Transverse colon (tissue), 4 donors: ENCODE measurements at places on chromosomes 6 and 20.

DNA sequence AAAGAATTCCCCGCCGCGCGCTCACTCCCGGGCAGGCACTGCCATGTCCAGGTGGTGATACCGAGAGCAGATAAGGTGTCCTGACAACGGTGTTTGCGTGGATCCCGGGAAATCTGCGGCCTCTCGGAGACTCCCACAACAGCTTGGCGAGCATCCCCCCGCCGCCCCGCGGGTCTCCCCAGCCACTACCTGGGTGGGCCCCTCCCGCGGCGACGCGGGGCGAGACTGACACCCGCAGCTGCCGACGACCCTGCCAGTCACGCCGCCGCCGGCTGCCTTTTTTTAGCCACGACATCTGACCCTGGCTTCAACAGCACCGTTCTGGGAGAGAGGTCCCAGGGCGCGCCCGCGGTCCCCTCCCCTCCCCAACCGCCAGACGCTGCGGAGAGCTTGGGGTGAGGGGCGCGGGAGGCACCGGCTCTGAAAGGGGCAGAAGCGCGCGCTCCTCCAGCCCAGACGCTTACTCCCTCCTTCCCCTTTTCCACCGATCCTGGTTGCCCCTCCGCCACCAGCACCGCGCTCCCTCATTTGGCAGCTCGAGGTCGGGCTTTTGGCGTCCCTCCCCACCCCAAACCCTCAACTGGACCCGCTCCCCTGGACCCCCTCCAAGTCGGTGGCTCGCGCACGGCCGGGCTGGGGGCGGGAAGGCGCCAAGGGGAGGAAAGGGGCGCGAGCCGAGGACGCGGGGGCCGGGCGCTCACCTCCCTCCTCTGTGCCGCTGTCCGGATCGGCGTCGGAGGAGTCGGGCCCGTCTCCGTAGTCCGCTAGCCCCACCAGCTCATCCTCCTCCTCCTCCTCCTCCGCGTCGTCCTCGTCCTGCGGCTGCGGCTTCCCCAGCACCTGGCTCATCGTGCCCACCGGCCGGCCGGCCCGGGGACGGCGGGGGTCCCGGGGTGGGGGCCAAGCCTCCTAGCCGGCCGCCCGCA lies 665 bp downstream of the RRAGD start:
- peak; percentile 33 for DNase-seq

DNA sequence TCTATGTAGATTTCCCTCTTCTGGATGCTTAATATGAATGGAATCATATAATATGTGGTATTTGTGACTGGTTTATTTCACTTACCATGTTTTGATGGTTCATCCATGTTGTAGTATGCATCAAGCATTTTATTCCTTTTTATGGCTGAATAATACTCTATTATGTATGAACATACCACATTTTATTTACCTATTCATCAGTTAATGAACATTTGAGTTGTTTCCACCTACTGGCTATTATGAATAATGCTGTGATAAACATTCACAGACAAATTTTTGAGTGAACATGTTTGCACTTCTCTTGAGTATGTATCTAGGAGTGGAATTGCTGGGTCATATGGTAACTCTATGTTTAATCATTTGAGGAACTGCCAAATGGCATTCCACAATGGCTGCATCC lies 14.9 kb upstream of the ZNF451 start:
- no peak for DNase-seq

GRCh38 chr6:43943781-43944250 lies 173.8 kb downstream of the VEGFA start:
- DNase-seq, result no peak

GRCh38 chr6:41687501-41688175 lies 47.8 kb downstream of the TFEB start:
- peak; percentile 76 for DNase-seq

GRCh38 chr20:34952671-34953070 lies 2.9 kb downstream of the GSS start:
- DNase-seq, result no peak

DNA sequence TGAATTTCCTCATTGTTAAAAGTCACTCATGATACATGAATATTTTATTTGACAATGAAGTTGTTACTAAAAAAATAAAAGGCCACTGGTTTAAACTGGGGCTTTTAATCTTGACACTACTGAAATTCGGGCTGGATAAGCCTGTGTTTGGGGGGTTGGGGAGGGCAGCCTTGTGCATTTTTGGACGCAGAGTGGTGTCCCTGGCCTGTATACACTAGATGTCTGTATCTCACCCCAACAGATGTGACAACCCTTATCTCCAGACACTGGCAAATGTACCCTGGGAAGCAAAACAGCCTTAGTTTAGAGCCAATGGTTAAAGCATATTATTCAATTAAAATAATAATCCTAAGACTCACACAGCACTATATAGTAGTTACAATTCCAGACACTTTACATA lies 24.8 kb downstream of the MAN1A1 start:
- no peak for DNase-seq

DNA sequence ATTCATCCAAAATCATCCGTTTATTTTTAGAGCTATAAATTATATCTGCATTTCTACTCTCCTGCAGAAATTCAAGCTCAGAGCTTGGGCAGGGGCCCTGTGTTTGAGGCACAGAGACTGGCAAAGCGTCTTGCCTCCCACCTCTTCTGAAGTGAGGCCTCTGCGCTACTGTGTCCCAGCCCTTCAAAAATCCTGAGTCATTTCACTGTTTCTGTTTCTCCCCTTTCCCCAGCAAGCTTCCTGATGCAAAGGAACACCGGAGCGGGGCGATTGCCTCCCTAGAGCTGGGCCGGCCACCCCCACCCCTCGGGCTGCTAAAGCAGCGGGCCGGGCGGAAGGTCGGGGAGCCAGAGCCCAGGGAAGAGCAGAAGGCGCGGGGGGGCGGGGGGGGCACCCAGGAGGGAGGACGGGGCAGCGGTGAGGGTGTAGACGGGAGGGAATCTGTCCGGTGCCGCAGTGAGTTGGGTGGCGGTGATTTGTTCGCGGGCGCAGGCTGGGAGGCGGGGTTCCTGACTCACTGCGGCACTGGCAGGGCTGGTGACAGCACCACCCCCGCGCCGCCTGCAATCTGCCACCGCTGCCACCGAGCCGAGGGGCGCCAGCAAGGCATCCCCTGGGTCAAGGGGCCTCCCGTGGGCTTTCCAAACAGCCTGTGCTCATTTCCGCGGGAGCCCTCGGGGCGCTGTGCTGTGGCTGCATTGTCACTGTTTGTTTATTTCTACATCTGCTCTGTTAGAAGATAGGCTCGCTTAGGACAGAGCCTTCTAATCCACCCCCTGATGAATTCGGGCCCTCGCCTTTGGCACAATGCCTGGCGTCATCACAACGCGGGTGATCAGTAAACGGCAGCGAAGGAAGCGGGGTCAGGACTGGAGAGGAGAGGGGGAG lies 46.5 kb upstream of the SNAP25 start:
- peak; percentile 22 for DNase-seq

GRCh38 chr6:166600931-166601330 lies 14.5 kb upstream of the RAMACL start:
- no peak for DNase-seq

- DNase-seq, result no peak
Observed at GRCh38 chr6:131001111-131001736, 61.8 kb downstream of the EPB41L2 start.

GRCh38 chr6:128129679-128130078 lies 228.8 kb upstream of the THEMIS start:
- DNase-seq, result no peak

- no peak for DNase-seq
Observed at GRCh38 chr20:57071283-57071731, 195.1 kb downstream of the BMP7 start.

DNA sequence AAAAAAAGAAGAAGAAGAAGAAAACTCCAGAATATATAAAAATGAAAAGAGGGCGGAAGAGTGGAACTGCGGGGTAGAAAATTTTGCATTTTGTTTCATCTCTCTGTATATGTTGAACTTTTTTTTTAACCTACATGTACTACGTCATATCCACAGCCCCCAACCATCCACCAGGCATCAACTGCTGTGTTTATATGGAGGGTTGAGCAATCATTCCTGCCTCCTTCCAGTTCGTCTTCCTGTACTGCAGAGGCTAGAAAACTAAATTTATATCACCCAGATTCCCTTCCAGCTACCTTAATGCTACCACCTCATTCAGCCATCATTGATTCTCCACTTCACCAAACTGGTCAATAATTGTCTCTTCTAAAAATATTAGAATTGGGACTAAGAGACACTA lies 9.5 kb upstream of the SIGLEC1 start:
- DNase-seq, result no peak
